ENCODE measurements at places on chromosomes 3 and 15.

DNA sequence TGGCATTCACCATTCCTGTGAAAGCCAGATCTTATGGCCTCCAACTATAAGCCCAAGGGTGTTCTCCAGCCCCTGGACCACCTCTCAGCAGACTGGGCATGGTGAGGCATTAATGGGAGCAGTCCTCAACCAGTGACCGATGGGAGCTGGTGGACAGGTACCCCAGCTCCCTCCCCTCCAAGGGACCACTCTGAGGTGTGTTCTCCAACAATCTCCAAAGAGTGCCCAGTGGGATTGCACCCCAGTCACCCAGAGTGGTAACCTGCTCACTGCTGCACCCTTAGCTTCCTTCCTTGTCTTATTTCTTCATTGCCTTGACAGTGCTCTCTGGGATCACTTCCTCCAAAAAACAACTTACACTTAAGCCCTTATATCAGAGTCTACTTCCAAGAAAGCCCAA, 8.2 kb upstream of the ITGA11 start:
- DNase-seq, result no peak

DNA sequence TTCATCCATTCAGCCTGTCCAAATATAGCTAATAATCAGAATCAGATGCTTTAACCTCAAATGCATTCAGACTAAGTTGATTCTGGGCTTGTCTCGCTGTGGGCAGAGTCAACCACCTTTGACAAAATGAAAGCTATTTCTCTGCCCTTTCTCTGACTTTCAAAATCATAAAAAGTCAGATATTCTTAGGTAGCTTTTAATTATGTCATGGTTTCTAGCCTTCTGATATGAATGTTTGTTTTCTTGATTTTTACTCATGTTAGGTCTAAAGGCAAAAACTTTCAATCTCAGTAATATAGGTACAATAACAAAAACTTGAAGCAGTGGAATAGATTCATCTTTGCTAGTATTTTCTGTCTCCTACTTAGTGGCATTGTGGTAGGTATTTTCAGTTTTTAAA, 25.3 kb upstream of the C15orf61 start:
- DNase-seq, result no peak

GRCh38 chr3:64295594-64295993, 70.3 kb upstream of the PRICKLE2 start:
- DNase-seq, result no peak

DNA sequence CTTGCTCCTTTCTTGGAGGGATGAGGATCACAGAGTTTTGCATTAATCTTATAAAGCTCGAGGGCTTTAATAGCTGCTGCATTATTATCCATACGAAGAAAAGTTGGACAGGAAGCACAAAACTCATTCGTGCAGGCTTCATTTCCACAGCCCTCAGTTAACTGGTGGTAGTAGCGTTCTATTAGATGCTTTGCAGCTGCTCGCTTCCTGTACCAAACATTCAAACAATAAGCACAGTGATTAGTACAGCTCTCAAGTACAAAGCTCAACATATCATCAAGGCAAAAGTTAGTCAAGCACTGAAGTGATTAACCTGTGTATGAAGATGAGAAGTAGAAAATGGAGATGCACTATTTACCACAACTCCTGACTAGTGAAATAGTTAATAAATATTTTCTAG, 63.3 kb downstream of the UBE3A start:
- no peak for DNase-seq

DNA sequence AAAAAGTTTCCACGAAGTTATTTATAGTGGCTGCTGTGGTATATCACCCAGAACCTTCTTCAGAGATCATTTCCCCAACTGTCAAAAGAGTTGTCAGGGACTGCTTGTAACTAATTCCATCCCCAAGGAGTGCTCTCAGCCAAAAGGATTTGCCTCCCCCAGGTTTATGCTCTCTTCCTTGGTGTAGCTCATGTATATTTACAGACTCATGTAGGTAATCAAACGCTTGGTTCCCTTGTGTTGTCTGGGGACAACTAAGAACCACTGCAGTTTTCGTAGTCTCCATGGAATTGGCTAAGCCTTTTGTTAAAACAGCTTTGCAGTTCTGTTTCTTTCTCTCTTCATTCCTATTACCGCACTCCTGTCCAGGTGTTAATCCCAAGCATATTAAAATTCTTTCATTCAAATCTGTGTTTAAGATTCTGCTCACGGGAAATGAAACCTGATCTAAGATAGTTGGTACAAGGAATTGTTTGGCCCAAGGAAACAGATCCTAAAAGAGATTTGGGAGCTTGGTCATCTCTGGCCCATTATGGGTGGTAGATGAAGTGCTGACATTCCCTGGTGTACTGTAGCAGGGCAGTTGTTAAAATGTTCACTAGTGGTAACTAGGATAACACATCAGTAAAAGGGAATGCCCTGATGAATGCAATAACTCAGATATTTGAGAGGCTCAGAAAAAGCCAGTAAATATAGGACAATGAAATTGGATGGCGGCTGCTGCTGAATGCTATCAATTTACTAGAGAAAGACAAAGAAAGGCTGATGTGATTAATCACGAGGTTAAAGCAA, 361.3 kb upstream of the GBE1 start:
- no peak for DNase-seq

GRCh38 chr15:55366981-55367380, 41.2 kb downstream of the CCPG1 start:
- DNase-seq, result no peak

DNA sequence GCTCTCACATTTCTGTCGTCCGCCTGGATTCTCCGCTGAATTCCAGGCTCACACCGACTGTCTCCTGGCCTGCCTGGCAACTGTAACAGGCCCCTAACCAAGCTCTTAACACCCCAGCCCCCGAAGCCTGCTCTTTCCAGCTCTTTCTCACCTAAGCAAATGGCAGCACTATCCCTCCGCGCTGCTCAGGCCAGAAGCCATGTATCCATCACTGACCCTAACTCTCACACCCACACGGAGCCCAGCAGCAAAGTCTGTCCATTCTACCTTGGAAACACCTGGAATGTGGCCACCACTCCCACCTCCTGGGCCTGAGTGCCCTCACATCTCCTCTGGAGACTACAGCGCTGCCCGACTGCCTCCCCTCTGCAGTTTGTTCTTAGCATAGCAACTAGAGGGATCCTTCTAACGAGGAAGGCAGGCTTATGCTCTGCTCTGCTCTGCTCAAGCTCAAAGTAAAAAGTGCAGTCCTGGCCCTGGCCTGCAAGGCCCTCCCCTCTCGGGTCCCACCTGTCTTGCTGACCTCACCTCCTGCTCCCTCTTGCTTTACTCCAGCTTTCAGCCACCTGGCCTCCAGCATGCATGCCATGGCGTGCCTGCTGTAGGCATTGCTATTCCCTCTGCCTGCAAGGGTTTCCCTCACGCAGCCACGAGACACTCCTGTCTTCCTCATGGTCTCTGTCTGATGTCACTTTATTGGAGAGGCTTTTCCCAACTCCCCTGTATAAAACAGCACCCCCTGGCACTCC, 27.2 kb downstream of the FEM1B start:
- no peak for DNase-seq

DNA sequence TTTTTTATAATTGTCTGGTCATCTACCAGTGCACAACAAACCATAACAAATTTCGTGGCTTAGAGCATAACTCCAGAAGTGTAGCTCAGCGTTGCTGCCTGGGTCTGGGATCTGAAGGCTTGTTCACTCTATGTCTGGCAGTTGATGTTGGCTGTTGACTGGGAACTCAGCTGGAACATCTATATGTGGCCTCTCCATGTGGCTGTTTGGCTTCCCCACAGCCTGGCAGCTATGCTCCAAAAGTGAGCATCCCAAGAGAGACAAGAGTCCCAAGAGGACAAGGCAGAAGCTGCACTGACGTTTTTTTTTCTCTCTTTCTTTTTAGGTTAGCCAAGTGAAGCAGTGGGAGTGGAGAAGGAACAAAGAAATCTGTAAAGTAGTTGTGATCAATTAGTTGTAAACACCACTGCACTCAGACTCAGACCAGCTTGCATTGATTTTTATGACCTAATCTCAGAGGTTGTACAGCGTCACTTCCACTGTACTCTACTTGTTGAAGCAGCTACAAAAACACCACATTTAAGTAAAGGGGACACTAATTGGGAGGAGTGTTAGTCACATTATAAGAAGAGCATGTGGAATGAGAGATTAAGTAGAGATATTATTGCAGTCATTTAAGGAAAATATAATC, 2.5 kb upstream of the GPR176 start:
- no peak for DNase-seq

GRCh38 chr3:57949344-57949743, 58.9 kb upstream of the FLNB start:
- DNase-seq, result no peak

GRCh38 chr15:33442449-33442848, 131.7 kb downstream of the RYR3 start:
- DNase-seq, result no peak

- DNase-seq, result no peak
Measured at GRCh38 chr3:37346227-37347005, 172.0 kb upstream of the LRRFIP2 start.

GRCh38 chr15:66833371-66833770, 131.3 kb downstream of the SMAD6 start:
- DNase-seq, result no peak

DNA sequence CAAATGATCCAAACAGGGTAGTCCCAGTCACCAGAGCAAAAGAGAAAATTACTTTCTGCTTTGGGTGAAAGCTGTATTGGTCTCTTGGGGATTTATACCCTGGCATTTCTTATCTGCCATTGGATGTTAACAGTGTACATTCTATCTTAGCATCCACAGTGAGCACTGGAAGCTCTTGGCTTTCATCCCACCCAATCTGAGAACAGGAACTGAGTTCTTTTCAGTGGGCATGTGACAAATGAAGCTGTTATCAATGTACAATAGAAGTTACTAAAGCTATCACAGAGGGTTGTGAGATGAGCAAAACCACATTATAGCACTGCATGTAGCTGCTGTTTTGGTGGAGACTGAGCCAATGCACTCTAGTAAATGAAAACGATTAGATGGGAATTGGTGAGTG, 300.7 kb downstream of the TUSC7 start:
- no peak for DNase-seq

DNA sequence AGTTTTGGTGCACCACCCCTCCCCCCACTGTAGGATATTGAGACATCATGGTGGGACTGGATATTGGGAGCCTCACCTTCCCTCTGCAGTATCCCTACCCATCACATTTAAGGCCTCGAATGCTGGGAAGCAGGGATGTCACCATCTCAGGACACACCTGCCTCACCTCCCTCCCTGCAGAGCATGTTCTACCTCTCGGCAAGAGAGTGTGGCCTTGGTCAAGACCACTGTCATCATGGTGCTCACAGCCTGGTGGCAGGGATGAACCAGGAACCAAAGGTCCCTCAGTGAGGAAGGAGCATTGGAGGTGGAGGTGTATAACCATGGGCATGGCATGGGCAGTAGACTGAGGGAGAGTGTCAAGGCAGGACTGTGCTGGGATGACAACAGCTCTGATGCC, 104.8 kb downstream of the CORO2B start:
- DNase-seq, result no peak

GRCh38 chr3:140822401-140823047, 119.1 kb upstream of the SLC25A36 start:
- no peak for DNase-seq

- DNase-seq, result no peak
Measured at GRCh38 chr3:43953380-43953779, 262.6 kb downstream of the ABHD5 start.
